ENCODE measurements at places on chromosomes 1 and 21.

DNA sequence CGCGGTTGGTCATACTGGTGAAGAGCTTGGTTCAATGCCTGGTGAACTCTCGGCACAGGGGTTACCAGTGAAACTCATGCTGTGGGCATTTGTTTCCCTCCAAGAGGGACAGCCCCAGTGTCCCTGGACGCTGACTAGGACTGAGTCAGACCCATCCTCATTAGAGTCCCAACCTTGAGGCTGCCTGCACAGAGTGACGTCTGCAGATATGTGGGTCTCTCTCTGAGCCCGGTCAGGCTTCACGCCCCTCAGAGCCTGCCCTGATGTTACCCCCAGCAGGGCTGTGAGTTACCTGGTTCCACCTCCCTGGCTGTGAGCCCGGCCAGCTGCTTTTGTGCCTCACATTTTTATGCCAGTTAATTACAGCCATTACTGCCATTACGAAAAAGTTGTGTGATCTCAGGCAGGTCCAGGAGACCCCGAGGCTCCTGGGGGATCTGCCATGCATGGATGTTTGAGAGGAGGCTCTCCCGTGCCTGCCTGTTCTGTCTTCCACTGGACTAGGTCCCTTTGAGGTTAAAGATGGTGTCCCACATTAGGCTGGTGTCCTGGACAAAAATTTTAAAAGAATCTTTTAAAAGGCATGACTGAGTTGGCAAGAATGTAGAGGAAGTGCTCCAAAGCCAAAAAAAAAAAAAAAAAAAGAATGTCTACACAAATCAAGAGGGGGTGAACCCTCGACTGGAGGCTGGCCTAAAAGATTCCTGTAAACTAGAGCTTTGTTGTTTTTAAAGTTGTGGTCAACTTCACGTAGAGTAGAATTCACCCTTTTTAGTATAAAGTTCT lies 36.6 kb upstream of the PADI1 start:
- DNase-seq = no peak

DNA sequence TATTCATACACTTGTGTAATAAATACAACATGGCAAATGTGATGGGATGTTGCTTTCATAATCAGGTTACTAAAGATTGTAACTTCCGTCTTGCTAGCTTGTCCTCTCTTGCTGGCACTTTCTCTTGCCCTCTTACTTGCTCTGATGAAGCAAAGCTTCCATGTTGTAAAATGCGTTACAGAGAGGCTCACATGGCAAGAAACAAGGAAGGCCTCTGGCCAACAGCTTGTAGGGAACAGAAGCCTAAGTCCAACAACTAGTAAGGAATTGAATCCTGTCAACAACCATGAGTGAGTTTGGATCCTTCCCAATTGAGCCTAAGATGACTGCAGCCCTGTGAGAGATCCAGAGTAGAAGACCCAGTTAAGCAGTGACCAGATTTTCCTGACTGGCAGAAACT lies 15.4 kb downstream of the TMED5 start:
- DNase-seq = no peak

DNA sequence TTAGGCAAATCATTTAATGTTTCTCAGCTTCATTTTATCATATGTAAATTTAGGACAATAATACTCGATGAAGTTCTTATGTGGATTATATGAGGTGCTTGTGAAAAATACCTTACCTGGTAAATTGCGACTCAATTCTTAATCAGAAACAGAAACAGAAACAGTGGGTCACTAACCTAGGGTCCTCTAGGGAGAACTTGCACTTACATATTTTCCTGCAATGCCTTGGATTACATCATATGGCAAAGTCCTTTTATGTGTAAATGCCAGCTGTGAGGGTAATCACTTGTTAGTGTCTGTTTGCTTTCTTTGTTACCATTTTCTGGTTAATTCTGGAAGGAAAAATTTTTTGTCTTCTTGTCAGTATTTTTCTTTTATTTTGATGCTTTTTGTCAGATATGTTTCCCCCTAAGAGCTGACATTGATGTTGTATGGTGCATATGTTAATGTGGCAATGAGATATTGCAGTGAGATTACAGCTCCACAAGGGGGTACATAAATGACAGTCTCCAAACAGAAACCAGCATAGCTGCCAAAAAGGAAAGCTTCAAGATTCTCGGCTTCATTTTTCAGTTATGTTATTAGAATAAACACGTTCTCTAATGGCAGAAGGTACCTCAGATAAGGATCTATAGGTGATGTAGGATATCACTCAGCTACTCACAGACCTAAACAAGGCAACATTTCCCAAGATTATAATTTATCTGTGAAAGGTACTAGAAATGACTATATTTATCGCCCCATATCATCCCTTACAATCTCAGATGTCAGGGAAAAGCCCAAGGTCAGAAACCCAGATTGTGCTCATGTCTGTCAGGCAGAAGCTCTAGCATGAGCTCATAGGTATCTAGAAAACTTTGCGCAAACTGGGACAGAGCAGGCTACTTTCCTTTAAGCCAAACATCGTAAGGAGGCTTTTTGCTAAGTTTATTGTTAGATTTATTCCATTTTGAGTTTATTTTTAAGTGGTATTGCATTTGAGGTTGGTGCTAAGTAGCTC lies 119.9 kb downstream of the FASLG start:
- no peak for DNase-seq

- no peak for DNase-seq
Measured at GRCh38 chr1:245718123-245718522, 563.3 kb downstream of the KIF26B start.

DNA sequence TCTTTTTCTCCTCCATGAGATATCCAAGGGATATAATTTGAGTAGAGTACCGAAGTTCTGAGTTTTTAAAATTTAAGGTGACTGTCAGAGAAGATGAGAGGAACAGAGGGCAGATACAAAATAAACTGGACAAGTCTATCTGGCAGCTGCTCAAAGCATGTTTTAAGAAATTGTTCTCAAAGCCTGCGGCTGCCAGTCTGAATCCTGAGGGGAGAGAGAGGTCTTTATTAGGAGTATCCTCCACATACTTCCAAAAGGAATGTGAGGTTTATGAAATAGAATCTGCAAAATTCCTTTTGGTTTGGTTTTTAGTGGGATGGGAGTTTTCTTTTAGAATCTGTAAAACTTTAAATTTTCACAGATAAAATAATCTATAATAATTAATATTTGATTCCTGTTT lies 41.3 kb downstream of the TTC13 start:
- no peak for DNase-seq

DNA sequence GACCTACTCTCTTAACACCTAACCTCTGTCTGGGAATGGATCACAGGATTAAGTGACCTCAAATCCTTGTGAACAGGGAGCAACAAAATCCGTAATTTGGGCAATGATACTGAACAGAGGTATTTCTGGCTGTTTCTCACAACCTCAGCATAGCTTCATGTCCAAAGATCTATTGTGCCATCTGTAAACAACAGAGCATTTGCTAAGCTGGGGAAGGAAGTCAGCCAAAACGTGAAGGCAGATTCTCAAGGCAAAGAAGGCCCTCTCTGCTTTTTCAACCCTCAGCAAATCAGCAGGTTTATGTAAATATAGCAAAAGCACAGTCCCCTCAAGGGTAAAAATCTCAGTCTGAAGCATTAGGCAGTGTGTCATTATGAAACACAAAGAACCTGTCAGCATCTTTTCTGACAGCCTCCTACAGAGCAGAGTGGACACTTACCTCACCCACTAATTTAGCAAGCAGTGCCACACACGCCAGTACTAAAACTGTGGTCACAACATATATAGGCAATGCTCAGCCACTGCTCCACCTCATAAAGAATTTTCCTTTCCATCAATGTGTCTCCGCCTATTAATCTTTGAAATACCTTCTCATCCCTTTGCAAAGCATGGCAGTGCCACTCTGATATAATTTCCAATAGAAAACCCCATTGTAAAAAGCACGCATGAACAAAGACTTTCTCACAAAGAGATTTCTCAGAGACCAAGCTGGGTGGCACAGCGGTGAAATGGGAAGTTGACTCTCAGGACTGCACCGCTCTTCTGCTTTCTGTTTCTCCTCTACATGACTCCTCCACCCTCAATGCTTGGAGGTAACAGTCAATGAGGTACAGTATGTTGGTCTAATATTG lies 188.0 kb downstream of the RERE start:
- no peak for DNase-seq

- DNase-seq = no peak
Measured at GRCh38 chr1:197388801-197389200, 120.7 kb downstream of the CRB1 start.

DNA sequence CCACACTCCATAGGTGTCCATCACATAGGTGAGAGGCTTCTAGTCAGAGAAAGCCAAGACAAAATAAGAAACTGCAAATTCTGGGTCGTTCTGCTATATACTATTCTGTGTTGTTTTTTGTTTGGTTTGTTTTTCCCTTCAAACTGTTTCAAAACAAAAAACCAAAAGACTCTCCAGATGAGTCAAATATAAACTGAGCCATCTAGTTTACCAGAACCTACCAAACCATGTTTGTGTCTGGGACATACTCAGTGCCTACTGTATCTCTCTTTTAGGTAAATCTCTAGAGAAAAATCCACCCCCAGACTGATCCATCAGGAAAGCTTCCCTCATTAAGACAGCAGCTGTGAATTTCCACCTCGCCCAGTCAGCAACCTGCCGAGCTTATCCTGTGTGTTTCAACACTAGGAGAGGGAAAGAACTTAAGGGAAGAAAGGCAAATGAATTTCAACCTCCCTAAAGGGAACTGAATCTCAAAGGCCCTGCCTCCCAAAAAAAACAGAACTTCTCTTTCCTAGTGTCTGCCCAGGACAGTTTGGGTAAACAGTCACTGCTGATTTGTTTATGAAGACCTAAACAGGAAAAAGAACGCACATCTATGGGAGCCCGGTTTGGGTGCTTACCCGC lies 17.2 kb downstream of the PPT1 start:
- no peak for DNase-seq

DNA sequence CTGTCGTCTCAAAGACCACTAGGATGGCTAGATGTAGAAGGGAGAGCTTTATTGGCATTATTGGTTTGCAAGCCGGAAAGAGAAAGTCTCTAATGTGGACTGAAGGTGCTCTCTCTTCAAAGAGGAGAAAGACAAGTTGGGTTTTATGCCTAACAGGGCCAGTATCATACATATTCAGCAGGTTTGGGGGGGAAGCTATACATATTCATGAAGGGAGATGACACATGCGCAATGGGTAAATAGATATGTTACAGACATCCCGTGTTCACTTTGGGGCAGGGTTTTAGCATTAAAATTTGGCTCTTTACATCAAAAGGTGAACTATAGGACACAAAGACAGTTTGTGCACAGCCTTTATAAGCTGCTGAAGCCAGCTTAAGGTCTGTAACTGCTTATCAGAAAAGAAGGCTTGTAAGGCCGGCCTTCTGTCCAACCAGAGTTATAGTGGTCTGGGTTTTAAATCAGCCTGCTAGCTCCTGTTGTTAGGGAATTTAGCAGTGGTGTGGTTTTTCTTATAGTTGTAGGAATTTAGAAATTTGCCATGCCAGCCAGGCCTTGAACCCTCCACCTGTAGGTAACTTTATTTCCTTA lies 46.5 kb upstream of the LRRN2 start:
- DNase-seq = no peak

GRCh38 chr1:24391882-24392603 lies 21.5 kb downstream of the STPG1 start:
- DNase-seq = peak; percentile 83

- peak; percentile 73 for DNase-seq
Measured at GRCh38 chr1:168734271-168734670, 5.3 kb upstream of the DPT start.

- no peak for DNase-seq
Measured at GRCh38 chr21:29326914-29327554, 28.3 kb downstream of the BACH1 start.

DNA sequence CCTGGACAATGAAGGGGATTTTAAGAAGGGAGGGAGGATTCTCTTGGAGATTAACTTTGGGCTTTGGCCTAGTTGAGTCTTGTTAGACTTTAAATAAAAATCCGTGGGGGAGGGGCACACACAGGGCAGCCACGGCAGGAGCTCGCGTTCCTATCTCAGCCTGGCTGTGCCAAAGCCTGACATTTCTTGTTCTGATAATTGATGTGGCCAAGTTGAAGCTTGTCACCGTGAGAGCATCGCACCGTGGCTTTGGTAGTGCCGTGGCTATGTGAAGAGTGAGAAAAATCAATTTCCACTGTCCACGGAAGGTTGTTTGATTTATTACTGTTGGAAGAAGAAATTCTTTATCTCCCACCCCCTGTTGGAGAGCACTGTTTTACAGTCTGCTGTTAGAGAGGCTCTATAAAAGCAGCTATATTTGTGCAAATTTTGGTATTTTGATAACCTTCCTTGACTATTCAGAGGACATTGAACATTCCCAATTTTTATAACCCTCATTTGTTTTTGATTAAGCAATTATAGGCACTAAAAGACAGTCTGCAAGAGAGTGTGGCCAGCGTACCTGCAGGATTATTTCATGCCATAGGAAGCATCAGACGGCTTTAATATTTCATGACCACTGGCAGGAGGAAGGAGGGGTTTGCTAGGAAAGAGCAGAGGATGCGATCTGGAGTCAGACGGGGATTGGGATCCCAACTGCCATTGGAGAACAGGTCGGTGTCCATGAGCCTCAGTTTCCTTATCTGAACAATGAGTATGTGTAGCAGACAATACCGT lies 160.7 kb downstream of the KAZN start:
- DNase-seq = no peak

- no peak for DNase-seq
Measured at GRCh38 chr1:12697397-12697796, 18.5 kb upstream of the AADACL3 start.

GRCh38 chr1:20377516-20378270 lies 87.0 kb downstream of the VWA5B1 start:
- peak; percentile 51 for DNase-seq

DNA sequence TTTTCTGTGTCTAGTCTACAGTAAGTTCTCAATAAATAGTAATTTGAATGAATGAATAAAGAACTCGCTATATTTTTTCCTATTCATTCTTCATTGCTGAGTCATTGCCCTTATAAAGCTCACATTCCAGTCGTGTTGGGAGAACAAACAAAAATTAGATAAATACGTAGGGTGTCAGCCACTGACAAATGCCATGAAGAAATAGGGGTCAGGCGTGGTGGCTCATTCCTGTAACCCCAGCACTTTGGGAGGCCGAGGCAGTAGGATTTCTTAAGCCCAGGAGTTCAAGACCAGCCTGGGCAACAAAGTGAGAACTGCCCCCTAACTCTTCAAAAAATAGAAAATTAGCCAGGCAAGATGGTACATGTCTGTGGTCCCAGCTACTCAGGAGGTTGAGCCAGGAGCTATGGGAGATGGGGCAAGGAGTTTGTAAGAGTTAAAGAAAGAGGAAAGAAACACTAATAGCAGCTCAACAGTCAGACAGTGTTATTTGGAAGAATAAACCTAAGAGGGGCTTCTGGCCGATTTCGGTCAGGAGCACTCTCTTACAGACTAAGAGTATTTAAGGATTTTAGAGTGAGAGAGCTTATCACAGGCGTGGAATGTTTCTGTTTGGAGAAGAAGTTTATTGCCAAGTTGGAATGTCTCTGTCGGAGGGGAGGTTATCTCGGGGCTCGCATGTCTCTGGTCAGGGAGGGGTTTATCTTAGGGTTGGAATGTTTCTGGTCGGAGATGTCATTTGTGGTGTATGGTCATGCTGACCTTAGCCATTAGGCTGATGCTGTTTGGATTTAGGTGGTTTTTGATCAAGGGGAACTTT lies 1.8 kb upstream of the CHML start:
- DNase-seq = no peak
